Choroid plexus epithelial cell (primary cell): ENCODE measurements at places on chromosomes 5 and 9.

DNA sequence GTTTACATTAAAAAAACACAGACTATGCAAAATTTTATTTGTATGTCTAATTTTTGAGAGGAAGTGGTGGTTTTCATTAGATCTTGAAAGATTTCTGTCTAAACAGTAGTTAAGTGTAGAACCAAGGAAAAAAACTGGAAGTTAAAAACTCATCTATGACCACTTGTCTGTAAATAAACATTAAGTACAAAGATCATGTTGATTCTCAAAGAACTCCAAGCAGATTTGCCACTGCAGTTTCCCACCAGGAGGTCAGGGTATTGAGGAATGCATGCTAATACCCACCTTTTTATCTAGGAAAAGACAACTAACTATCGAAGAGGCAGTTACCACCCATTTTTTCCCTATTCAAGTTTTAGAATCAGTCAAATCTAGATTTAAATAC lies 1.9 kb downstream of the STOM start:
- DNase-seq, result no peak

DNA sequence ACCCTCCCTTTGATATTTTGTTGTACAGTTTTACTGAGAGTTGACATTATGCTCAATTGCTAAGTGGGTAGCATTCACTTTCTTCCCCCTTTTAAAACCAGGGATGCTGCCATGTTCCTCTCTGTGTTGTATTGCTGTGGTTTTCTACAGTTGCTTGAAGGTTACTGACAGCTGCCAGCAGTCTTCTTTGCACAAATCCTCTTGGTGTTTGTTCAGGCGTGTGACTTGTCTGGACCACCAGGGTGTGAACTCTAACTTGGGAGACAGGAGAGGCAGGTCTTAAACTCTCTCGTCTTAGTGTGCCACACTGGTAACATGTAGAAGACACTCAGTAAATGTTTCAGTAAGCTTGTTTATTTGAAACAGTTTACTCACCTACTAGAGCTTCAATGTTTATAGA lies 25.1 kb downstream of the SLC44A1 start:
- DNase-seq, result no peak

DNA sequence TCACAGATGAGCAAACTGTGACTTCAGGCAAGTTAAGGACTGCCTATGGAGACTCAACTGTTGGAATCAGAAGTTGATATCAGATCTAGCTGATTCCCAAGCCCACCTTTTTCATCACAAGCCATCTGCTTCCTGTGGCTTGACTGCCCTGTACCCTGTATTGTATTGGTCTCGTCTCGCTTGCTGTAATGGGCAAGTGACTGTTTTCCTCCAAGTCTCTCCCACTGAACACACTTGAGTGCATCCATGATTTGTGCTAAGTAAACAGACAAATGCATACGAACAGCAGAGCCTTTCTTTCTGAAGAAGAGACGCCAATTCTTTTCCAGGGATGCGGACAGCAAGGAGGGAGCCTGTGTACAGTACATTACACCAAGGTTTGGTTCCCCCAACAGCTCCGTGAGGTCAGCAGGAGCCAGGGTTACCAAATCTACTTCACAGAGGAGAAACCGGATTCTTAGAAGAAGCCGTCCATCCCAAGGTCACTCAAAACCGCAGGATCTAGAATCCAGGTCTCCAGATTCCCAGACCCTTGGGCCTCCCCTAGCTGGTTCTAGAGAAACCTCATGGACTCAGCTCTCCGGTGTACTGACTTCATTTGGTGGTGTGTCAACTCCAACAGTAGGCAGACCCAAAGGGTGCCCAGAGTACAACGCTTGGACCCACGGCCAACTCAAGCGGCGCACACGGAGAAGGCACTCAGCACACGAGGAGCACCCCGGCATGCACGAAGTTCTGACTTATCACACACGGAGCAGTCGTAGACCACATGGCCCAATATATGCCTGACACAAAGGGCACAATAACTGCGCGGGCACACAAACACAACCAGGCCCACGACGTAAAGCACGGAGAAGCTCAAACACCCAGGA lies 1.1 kb downstream of the BAG1 start:
- peak; percentile 29 for DNase-seq

DNA sequence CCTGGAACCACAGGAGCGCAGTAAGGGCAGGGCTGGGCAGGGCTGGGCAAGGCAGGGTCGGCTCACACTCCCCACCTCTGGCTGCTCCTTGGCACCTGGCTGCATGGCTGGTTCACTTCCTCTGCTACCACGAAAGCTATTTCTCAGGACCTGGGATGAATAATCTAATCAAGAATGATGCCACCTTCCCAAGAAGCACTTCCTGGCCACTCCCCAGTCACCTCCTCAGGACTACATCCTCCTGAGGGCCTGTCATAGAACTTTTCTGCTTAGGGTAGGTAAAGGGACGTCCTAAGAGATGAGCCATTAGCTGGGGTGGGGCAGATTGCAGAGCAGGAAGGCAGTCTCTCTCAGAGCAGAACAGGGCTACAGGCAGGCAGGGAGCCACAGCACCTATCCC lies 288.2 kb upstream of the MAP3K1 start:
- no peak for DNase-seq

- DNase-seq, result peak; percentile 87
These were observed 16.1 kb downstream of the IFNE start for GRCh38 chr9:21465859-21466518.

GRCh38 chr5:34585601-34586104 lies 70.5 kb upstream of the RAI14 start:
- peak; percentile 76 for DNase-seq

GRCh38 chr5:141630570-141631140 lies 6.0 kb downstream of the HDAC3 start:
- no peak for DNase-seq

GRCh38 chr9:82022121-82022520 lies 33.5 kb downstream of the SPATA31D1 start:
- no peak for DNase-seq

- no peak for DNase-seq
These were observed 77.1 kb upstream of the RASEF start for GRCh38 chr9:83140061-83140460.

DNA sequence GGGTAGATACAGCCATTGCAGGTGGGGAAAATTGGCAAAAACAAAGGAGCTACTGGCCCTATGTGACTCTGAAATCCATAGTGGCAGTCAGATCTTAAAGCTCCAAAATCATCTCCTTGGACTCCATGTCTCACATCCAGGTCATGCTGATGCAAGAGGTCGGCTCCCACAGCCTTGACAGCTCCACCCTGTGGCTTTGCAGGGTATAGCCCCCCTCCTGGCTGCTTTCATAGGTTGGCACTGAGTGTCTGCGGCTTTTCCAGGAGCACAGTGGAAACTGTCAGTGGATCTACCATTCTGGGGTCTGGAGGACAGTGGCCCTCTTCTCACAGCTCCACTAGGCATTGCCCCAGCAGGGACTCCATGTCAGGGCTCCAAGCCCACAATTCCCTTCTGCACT lies 1190.1 kb downstream of the CDH12 start:
- no peak for DNase-seq

DNA sequence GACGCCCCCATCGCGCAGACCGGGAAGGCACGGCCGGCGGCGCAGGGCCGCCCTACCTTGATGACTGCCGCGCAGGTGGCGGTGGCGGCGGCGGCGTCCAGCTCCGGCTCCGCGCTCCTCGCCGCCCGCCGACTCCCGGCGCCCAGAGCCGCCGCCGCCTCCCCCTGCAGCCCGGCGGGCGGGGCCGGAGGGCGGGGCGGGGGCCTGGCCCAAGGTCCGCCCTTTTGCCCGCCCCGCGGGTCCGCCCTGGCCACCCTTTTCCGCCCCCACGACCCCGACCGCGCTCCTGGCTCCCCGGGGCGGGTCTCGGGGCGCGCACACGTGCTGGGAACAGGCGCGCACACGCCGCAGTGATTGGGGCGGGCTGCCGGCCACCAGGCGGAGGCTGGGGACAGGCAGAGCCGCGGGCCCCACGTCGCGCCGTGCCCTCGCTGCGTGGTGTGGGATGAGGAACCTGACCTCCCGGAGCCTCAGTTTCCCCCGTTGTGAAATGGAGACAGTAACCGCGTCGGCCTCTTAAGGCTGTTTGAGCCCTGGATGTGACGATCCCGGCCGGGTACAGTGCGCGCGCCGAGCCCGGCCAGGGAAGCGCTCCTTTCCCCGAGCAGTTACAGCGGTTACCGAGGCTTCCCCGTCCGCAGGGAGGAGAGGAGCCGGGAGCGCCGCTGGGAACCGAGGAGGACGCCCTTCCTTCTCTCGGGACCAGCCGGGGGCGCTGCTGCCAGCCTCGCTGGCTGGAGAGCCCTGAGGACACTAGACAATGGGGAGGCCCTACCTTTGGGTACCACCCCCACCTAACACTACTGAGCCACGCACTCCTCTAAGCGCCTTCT lies at the start of gene CORO2A:
Gene CORO2A, minus strand, starts transcription at position 135 of the 833 bp plus-strand sequence. CDS start 34,977 bp downstream, outside the sequence.
- DNase-seq, result peak; percentile 72

DNA sequence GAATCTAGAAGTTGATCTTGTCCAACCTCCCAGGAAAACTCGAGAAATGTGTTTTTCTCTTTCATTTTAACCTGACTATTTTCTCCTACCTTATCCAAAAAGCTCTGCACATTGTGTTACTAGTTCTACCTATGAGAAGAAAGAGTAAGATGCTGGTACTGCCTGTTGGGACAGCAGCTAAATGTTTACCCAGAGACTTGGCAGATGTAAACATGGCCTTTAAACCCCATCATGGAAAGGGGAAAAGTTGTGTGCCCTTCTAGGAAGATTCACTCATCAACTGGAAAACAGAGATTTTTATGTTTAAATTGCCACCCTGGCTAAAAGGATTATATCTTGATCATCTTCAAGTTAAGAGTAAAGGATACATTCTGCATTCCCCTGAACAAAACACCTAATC lies 3.5 kb downstream of the ARL15 start:
- DNase-seq, result no peak

DNA sequence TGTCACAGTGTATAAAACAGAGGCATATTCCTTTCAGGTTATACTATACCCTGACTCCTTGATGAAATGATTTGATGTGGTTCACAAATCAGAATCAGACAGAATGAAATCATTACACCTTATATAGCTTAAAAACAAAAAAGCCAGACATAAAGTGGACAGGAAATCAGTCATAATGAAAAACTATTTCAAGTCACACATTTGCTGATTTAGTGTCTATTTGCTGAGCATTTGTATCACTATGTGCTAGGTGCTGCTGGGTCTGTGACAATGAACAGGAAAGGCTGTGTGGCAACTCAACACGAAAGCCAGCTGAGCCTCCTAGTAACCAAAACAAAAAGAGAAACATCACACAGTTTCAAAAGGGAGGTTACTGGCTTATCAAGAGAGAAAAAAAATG lies 194.0 kb downstream of the EFNA5 start:
- DNase-seq, result peak; percentile 80

- DNase-seq, result no peak
These were observed 17.1 kb upstream of the NRARP start for GRCh38 chr9:137319011-137319738.

DNA sequence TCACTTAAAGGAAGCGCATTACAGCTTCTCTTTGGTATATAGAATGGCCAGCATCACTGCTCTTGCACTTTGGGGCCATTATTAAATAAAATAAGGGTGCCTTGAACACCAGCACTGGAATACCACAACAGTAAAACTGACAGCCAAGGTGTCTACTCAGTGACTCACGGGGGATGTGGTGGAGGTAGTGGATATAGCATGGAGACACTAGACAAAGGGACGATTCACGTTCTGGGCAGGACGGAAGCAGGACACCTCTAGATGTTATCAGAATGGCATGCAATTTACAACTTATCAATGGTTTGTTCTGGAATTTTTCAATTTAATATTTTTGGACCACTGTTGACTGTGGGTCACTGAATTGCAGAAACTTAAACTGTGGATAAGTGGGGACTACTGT lies 32.9 kb upstream of the PDE8B start:
- no peak for DNase-seq

- DNase-seq, result peak; percentile 39
These were observed 682 bp upstream of the SPTAN1 start for GRCh38 chr9:128551657-128552152.

- DNase-seq, result no peak
These were observed 106.4 kb upstream of the NIPBL start for GRCh38 chr5:36770125-36770524.

GRCh38 chr5:143980506-143980905 lies 168.5 kb downstream of the HMHB1 start:
- DNase-seq, result no peak

GRCh38 chr5:13945271-13945670 lies 783 bp upstream of the DNAH5 start:
- no peak for DNase-seq

DNA sequence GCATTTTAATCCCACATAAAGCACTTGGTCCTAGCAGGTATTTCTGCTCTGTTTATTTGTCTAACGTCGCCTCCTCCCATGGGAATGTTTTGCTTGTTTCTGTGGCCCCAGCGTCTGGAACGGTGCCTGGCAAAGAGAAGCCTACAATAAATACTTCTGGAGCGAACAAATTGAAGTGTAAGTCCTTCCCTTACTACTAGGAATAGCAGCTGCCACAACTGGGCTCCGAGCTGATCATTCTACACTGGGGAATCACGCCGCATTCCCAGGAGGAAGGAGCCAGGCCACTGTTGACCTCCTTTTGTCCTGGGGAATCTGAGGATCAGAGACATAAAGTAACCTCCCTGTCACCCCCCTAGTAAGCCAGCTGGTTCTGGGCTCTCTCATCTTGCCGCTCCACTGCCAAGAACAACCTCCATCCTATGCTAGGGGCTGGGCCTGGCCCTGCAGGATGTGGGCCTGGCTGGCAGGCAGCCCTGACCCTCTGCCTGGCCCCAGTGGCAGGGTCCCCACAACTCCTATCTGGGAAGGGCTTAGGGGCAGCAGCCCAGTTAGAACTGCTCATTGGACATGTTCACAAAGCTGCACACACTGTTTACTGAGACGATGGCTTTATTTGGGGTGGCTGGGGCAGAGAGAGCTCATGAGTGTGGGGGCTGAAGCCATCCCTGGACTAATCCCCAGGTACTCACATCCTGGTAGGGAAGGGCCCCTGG lies 82.8 kb downstream of the GTF3C4 start:
- no peak for DNase-seq

DNA sequence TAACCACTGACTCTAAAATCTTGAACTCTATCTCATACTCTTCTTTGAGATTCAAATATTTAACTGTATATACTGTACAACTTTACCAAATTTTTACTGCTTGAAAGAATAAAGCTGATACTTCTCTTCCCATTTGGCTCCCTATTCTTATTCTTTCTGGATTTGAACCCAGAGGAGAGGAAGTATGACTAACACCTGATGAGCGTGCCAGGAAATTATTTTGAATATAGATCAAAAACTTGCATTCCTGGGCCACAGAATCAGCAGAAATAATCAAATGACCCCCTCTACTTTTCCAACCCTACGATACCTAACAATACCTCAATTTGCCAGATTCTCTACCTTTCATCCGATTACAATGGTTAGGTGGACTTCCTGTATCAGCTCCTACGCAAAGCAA lies 285.8 kb downstream of the ISL1 start:
- DNase-seq, result no peak

GRCh38 chr5:14143841-14144585 lies 871 bp downstream of the TRIO start:
- no peak for DNase-seq

- DNase-seq, result peak; percentile 73
These were observed 21.3 kb downstream of the CCDC69 start for GRCh38 chr5:151202381-151203139.

DNA sequence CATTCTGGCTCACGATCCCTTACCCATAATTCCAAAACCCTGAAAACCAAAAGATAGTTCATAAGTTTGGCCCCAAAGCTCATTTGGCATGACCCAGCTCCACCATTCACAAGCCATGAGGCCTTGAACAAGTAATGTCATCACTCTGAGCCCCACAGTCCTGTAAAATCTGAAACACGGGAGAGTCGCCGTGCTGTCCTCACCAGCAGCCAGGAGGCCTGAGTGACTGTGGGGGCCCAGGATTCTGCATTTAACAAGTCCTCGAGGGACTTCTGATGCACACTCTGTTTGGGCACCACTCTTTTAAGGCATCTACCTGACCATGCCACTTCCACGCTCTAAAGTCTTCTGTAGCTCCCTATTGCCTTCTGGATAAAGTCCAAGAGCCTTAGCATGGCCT lies 40.8 kb downstream of the DUSP1 start:
- no peak for DNase-seq
